ENCODE measurements at places on chromosomes 6 and 20.

DNA sequence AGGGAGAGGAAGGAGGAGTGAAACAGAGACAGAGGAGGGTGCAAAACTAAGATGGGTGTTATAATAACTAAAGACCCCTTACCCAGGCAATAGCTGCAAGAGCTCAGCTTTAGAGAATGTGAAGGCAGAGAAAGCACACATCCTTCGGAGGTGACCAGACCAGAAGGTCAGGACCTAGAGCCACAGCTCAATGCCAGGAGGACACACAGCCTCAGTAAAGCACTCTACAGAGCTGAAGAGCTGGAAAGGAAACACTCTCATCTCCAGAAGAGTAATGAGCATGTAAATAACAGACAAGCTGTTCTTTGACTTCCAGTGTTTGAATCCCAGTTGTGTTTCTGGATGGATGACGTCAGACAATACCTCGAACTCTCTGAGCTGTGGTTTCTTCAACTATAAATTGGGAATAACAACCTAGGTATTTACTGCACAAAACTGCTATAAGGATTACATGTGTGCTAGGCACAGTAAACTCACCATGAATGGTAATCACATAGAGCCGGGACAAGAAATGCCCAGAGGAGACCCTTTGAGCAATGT, 63.2 kb downstream of the MAP3K5 start:
- no peaks in the 10 kb centered on the region for H3K27me3 ChIP-seq
- no peak overlapping the region for H3K27ac ChIP-seq
- no peak overlapping the region for H3K4me3 ChIP-seq
- H3K4me1 ChIP-seq = no peaks in the 10 kb centered on the region

DNA sequence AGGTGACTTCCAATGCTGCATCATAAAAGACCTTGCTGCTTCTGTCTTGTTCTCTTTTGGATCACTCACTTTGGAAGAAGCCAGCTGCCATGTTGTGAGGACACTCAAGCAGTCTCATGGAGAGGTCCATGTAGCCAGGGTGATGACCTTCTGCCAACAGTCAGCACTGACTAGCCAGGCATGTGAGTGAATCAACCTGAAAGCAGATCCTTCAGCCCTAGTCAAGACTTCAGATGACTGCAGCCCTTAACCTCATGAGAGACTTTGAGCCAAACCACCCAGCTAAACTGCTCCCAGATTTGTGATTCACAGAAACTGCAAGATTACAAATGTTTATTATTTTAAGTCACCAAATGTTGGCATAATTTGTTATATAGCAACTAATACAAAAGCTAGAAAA, 86.0 kb upstream of the IYD start:
- peaks cover 50% of the 10 kb centered on the region for H3K27me3 ChIP-seq
- H3K36me3 ChIP-seq = no peaks in the 10 kb centered on the region
- H3K27ac ChIP-seq = no peak overlapping the region
- H3K4me1 ChIP-seq = no peaks in the 10 kb centered on the region

DNA sequence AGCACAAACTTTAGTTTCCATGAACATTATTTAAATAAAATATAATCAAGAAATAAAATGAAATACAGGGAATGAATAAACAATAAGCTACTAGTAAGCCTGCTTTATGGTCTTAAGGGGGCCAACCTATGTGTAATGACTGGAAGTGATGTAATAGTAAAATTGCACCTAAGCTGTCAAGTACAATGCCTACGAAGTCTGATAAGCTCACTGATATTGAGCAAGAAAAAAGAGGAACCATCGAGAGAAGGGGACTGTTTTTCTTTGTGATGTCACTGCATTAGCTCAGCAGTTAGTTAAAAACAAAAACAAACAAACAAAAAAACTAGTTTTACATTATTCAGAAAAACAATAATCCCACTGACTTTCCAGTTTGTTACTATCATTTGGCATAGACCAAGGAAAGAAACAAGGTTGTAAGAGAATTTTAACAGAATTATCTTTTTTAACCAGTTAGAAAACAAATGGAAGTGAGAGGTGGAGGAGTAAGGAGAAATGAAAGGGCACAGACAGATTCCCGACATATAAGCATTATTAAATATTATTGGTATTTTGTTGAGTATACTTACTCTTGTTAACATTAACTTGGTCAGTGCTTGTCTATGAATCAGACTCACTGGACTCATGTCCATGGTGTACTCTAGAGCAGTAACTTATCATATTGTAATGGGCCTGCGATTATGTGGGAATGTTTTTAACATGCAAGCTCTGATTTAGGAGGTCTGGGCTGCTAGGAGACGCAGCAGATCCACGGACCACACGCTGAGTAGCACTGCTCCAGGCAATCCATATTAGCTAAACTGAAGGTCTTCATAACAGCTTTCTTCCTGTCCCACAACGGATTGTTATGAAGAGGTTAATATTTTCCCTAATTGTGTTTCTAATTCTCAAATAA, 99.6 kb upstream of the HMGCLL1 start:
- no peaks in the 10 kb centered on the region for H3K27me3 ChIP-seq
- H3K27ac ChIP-seq = peak overlapping the region; percentile 54
- H3K36me3 ChIP-seq = no peaks in the 10 kb centered on the region
- peak overlapping the region; percentile 22 for H3K4me3 ChIP-seq
- DNase-seq = no peak
- peaks cover 35% of the 10 kb centered on the region for H3K4me1 ChIP-seq

DNA sequence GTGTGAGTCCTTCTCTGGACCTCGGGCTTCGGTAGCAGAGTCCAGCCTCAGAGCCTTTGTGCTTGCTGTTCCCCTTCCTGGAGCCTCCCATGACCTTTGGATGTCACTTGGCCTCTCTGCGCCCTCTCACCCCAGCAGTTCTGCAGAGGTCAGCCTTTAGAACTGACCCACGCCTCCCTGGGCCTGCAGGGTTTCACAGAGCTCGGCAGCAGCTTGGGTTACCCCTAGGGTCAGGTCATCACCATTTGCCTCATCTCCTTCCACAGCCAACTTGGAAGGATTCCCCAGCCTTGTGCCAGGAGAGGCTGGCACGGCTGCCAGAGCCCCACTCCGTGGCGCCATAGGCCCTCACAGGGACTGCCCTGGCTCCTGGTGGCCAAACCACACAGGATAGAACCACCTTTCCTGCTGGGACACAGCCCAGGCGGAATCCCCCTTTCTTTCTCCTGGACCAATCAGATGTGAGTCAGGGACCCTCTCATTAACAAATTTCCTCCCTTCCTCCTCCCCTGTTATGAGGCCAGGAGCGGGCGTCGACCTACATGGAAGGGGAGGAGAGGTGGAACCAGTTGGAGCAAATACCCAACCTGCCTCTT, 13.9 kb upstream of the SIRPA start:
- no peak overlapping the region for H3K4me3 ChIP-seq
- H3K36me3 ChIP-seq = no peaks in the 10 kb centered on the region
- H3K27ac ChIP-seq = no peak overlapping the region

DNA sequence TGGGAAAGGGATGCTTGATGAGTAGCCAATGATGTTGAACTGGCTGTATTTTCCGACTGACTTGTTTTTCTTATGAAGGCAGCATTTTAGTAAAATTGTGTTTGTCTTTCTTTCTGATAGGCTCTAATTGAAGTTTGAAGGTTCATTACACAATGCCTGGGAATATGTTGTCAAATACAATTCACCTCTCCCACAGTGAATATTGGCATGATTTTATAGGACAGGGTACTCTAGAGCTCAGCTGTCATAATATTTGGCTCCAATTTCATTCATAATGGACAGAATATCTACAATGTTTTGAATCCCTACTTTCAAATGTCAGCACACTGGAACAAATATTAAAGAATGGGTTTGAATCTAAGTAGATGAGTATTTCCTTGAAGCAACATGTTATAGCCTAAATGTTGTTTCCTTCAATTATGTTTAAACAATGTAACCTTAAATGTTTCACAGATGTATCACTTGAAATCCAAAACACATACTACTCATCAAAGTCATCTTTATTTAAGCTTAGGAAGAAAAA, 81.4 kb downstream of the LAMA2 start:
- no peak for DNase-seq
- H3K4me3 ChIP-seq = no peak overlapping the region
- no peak overlapping the region for H3K27ac ChIP-seq
- peaks cover 7% of the 10 kb centered on the region for H3K27me3 ChIP-seq

DNA sequence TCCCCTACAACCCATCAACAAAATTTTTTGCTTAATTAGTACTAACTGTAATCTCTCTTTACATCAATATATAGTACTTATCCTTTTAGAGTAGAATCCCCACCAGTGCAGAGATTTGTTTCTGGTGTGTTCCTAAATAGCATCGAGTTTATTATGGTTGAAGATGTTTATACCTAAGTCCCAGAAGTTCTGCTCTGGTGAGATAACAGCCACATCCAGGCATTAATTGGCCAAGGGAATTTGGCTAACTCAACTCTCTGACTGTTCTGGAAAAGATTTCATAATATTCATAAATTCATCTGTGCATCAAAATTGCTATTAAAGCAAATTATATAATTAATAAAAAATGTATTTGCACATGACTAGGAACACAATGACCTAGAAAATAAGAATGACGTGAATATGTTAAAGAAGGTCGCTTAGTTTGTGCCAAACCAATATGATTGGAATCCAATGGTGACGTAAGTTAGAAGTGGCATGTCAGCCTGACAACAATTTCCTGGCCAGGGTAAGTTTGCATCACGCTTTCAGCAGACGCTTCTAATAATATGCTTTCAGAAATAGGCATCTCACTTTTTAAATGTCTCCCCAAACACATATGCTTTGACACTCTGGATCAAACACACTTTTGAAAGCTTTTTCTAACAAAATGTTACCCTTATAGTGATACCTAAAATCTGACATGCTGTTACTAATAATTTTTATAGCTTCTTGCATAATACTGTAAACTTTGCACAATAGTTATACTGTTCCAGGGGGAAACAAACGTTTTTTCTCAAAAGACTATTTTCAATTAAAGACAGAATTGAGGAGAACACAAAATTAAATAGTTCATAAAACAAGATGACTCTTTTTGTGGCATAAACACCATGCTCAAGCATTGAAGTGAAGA, 236.7 kb downstream of the TENT5A start:
- no peaks in the 10 kb centered on the region for H3K36me3 ChIP-seq
- H3K27ac ChIP-seq = no peak overlapping the region
- DNase-seq = no peak
- peaks cover 8% of the 10 kb centered on the region for H3K4me1 ChIP-seq
- peaks cover 7% of the 10 kb centered on the region for H3K27me3 ChIP-seq
- no peak overlapping the region for H3K4me3 ChIP-seq

DNA sequence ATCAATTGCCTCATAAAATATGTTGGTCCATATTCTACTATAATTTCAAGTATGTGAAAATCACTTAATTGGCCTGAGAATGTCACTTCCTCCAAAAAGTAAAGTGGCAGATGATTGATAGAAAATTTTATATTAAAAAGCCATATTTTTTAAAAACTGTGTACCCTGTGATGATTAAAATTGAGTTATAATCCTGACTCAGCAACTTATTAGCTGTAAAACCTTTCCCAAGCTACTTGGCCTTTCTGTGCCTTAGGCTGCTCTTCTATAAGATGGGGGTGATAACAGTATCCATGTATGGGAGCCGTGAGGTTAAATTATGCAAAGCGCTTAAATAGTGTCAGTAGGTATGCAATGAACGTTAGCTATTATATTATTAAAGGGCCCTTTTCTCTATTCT, 524.4 kb downstream of the TFAP2A start:
- H3K27ac ChIP-seq = no peak overlapping the region
- no peaks in the 10 kb centered on the region for H3K27me3 ChIP-seq
- no peaks in the 10 kb centered on the region for H3K36me3 ChIP-seq
- no peaks in the 10 kb centered on the region for H3K4me1 ChIP-seq

DNA sequence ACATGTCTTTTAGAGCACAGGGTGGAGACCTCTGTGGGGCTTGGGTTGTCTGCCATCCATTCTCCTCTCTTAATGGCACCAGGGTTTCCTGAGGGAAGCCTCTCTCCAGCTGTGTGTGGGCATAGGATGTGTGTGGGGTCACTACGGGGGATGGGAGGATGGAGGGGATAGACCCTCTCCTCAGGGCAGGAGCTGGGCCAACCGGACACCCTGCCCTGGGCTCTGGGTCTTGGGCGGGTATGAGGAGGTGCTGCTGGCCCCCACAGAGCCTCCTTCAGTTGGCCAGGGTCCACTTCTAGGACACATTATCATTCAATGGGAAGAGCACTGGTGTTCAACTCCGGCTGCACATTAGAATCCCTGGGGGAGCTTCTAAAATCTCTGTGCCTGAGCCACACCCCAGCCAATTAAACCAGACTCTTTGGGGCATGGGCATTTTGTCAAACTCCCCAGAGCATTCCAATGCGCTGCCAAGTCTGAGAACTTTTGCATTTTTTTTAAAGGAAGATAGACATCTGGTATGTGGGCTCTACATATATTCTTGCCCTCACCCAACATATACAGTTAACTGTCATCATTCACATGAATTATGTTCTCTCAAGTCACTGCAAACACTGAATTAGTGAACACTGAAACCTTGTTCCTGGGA, 38.5 kb downstream of the TRAM2 start:
- H3K27ac ChIP-seq = peak overlapping the region; percentile 92
- no peak for DNase-seq
- H3K4me3 ChIP-seq = peak overlapping the region; percentile 19
- peaks cover 94% of the 10 kb centered on the region for H3K4me1 ChIP-seq
- H3K27me3 ChIP-seq = no peaks in the 10 kb centered on the region
- H3K36me3 ChIP-seq = peaks cover 31% of the 10 kb centered on the region

DNA sequence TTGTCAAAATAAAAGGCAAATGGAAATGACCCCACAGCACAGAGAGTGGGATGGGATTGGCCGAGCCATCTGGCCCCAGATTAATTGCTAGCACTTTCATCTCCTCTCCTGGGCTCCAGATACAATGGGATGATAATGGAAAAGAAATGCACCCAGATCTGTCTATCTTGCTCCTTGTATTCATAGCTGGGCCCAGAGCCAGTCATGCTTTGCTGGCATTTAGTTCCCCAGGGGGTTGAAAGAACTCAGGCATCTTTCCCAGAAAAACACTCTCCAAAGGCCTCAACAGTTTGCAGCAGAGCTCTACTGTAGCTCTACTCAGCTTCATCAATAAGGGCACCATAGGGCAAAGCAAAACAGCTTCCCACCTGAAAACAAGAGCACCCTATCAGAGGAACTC, 116.0 kb upstream of the FOXA2 start:
- H3K27ac ChIP-seq = peak overlapping the region; percentile 74
- H3K36me3 ChIP-seq = peaks cover 4% of the 10 kb centered on the region
- no peaks in the 10 kb centered on the region for H3K27me3 ChIP-seq
- no peak overlapping the region for H3K4me3 ChIP-seq
- DNase-seq = no peak
- H3K4me1 ChIP-seq = peaks cover 8% of the 10 kb centered on the region

DNA sequence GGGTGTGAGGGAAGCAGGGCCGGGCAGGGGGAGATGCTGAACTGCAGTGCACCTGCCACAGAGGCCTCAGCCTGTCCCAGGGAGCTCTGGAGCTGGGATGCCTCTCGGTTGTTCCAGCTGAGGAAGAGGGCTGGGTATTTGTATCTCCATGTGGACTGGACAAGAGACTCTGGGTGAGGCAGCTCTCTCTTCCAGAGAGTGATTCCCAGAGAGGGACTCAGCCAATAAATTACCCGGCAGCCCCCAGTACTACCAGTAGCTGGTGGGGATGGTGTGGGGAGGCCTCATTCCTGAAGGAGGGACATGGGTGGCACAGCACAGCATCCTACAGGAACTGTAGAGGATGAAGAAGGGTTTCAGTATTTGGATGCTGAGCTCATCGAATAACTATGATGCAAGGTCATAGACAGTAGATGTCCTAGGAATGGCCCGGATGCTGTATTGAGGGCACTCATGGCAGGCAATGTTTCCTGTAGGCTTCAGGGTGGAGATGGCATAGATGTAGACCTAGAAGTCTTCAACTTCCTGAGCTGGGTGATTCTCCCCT, 1.4 kb downstream of the FGD2 start:
- H3K27me3 ChIP-seq = peaks cover 6% of the 10 kb centered on the region
- H3K27ac ChIP-seq = no peak overlapping the region

GRCh38 chr20:32336918-32337347, 21.2 kb upstream of the ASXL1 start:
- H3K4me3 ChIP-seq = no peak overlapping the region
- H3K36me3 ChIP-seq = peaks cover 14% of the 10 kb centered on the region
- peaks cover 5% of the 10 kb centered on the region for H3K4me1 ChIP-seq
- no peaks in the 10 kb centered on the region for H3K27me3 ChIP-seq

All from osteocyte (in vitro differentiated cells).